AG10803 (cell line): ENCODE measurements at places on chromosomes 3 and 15.

- DNase-seq: no peak
Observed at GRCh38 chr15:60893886-60894285, 335.2 kb downstream of the RORA start.

DNA sequence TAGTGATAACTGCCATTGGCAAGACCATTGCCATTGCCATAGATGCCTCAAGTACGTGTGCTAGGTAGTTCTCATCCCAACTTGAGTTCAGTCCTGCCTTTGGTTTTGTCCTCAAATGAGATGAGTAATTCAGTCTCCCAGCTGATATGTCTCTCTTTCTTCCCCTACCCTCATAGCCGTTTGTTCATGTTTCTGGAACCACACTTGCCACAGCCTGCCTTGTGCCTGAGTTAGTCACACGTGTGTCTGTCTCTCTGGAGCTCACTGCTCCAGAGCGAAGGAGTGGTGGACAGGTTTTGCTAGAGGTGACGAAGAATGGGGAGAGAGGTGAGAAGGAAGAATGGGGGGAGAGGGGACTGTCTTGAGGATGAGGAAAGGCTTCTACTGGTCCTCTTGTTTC, 88.0 kb upstream of the IGF1R start:
- DNase-seq: no peak

GRCh38 chr3:119318876-119319275, 24.7 kb downstream of the ARHGAP31 start:
- peak; percentile 94 for DNase-seq

DNA sequence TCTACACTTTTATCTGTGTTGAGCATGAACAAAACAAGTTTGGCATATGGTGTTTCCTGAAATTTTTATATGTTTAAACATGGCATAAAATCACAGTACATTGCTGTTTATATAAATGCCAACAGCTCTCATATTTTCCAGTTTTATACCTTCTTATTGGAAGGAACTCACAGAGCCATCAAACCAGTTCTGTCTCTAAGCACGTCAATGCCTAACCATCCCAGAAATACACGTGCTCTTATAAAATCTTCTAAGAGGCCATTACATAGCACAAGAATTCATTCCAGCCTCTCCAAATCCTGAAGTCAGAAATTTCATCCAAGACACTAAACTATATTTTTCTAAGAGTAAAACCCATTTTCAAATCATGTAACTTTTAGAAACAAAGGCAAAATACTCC, 20.8 kb downstream of the SLC9A9 start:
- no peak for DNase-seq

GRCh38 chr15:68201879-68202261, 3.3 kb downstream of the CALML4 start:
- DNase-seq: no peak

GRCh38 chr3:35649405-35649804, 10.1 kb downstream of the ARPP21 start:
- DNase-seq: no peak

GRCh38 chr3:67635257-67635656, 19.2 kb downstream of the SUCLG2 start:
- DNase-seq: peak; percentile 70

DNA sequence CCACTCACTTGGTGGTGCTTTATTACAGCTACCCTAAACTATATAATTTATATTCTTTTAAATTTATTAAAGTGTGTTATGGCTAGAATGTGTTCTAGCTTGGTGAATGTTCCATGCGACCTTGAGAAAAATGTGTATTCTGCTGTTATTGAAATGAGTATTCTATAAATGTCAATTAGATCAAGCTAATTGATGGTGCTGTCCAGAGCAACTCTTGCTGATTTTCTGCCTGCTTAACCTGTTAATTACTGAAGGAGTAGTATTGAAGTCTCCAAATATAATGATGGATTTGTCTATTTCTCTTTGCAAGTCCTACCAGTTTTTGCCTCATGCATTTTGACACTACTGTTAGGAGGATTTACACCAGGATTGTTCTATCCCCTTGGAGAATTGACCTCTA, 3.2 kb upstream of the TEX9 start:
- no peak for DNase-seq

DNA sequence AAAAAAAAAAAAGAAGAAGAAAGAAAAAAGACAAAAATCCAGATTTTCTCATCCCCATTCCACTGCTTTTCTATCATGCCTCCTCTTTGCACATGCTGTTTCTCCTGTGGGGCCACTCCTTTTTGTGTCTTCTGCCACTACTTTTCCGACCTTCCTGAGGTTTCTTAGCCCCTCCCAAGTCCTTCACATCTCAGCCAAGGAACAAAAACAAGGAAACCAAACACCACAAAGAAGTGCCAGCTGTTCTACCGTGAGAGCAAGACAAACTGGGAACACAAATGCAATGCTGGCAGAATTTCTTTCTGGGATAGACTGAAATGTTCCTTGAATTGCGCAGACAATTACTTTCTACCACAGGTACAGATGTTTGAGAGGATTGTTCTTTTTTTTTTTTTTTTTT, 83.2 kb downstream of the MB21D2 start:
- DNase-seq: peak; percentile 55

DNA sequence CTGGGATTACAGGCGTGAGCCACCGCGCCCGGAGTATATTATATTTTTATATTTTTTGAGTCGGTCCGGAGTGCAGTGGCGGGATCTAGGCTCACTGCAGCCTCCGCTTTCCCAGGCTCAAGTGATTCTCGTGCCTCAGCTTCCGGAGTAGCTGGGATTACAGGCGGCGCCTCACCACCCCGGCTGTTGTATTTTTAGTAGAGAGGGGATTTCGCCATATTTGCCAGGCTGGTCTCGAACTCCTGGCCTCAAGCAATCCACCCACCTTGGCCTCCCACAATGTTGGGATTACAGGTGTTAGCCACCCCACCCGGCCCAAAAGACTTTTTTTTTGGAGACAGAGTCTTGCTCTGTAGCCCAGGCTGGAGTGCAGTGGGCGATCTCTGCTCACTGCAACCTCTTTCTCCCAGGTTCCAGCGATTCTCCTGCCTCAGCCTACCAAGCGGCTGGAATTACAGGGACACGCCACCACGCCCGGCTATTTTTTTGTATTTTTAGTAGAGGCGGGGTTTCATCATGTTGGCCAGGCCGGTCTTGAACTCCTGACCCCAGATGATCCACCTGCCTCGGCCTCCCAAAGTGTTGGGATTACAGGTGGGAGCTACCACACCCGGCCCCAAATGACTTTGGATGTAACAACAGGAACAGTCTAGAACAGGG, 1.0 kb downstream of the ZNF589 start:
- no peak for DNase-seq

- DNase-seq: no peak
Observed at GRCh38 chr3:149983628-149984027, 12.9 kb upstream of the PFN2 start.

GRCh38 chr3:46501702-46502101, 3.9 kb downstream of the RTP3 start:
- peak; percentile 71 for DNase-seq

DNA sequence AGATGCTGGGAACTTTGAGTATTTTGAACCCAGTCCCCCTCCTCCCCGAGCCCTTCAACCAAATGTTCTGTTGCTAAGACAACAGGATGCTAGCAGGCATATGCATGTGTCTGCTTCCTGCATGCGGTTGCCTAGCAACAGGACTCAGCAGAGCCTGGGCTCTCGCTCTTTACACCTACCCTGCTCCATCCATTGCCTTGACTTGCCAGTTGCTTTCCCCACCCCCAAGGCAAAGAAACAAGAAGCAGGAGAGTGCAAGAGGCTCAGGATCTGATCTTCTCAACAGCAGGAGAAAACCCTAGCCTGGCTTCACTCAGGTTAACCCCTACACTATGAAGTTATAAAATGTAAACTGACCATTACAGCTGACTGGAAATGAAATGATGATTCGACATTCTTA, 393.0 kb downstream of the IGSF11 start:
- DNase-seq: no peak

- DNase-seq: no peak
Observed at GRCh38 chr3:154775821-154776548, 304.1 kb upstream of the MME start.

- no peak for DNase-seq
Observed at GRCh38 chr15:38441130-38441519, 12.8 kb upstream of the FAM98B start.

DNA sequence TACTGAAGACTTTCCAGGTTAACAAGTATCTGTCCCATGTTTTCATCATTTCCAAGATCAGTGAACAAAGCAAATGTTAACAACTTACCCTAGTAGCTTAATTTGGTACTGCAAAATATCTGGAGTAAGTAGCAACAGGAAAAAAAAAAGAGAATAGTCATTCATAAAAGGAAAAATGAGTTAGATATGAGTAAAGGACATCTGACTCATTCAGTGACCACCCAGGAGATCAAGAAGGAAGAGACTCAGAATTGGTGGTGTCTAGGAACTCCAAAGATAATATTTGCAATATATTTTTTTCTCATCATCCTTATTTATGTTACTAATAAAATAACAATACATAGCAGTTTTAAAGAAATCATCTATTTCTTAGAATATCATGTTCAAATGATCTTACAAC, 253.8 kb upstream of the COL8A1 start:
- no peak for DNase-seq

DNA sequence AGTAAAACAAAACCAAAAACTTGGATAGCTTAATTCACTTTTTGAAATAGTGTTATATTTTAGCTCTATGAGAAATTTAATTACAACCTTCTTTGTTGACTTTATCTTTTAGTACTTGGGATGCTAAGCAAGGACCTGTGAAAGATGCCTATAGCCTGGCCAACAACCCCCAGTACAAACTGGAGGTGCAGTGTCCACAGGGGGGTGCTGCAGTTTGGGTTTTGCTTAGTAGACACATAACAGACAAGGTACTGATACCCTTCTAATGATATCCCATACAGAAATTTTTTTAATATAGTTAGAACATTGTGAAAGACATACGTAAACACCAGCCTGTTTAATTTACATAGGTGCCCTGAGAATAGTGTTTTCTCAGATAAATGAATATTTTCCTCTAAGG, 35.3 kb downstream of the CAPN7 start:
- peak; percentile 6 for DNase-seq

DNA sequence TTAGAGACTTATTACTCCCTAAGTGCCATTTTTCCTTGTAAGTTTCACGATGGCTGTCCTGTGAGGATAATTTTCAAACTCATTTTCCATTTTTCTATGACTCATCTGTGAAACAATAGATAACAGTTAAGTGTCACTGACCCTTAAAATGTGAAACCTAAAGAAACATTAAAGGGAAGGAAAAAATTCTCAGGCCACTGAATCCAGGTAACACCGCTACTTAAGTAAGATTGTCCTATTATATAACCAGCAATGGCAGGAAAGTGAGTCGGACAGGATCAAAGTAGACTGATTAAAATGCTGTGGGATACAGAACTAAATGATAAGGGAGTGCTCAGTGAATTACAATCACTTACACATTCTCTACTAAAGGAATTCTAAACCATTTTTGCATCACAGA, 12.4 kb downstream of the PLD1 start:
- no peak for DNase-seq

- no peak for DNase-seq
Observed at GRCh38 chr3:155334914-155335723, 41.6 kb upstream of the STRIT1 start.

GRCh38 chr15:28111543-28111942, 12.4 kb upstream of the OCA2 start:
- DNase-seq: no peak

- no peak for DNase-seq
Observed at GRCh38 chr3:622314-622713, 425.8 kb downstream of the CHL1 start.

DNA sequence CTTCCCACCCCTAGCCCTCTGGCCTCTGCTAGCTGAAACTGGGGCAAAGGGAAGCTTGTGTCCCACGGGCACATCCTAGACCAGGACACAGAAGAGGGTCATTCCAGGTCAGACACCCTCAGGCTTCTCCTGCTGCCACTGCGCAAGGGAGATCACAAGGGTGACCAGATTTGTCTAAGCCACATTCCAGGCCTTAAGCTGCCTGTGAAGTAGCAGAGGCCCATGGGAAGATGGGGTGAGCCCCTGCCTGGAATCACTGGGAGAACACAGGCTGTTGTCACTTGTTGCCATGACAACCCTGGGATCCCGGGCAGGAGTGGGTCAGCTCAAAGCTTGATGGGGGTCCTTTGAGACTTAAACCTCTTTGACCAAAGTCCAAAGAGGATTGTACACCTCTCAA, 10.8 kb downstream of the STRA6 start:
- no peak for DNase-seq

DNA sequence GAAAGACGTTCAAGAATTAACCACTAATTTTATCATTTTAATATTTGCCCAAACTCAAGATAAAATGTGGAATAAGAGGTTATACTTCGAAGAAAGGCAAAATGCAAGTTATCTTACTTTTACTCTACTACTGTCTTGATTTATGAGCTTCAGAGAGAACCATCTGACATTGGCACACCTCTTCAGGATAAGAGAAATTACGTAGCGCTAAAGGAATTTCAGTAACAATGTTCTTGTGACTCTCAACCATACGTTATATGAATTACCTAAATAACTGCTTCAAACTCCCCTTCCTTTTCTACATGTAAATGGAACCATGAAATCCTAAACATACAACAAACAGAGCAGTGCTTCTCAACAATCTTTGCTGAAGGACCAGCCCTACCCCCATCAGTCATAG, 96.8 kb downstream of the ZNF385D start:
- DNase-seq: no peak

DNA sequence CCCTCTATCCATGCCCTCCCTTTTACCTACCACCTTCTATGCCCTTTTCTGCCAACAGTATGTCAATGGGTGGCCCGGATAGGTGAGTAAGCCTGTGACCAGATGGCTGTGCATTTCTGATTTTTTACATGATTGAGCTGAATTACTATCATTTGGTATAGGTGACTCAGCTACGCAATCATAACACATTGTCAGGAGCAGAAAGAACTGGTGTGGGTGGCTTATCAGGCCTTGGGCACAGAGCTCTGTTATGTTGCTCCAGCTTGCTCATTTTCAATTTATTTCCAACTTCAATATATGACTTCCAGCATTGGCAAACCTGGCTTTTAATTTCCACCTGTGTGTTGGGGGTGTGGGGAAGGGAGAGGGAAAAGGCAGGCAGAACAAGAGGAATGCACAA, 86.6 kb upstream of the AGBL1 start:
- no peak for DNase-seq

- DNase-seq: peak; percentile 3
Observed at GRCh38 chr3:25713341-25713985, 48.8 kb upstream of the TOP2B start.

DNA sequence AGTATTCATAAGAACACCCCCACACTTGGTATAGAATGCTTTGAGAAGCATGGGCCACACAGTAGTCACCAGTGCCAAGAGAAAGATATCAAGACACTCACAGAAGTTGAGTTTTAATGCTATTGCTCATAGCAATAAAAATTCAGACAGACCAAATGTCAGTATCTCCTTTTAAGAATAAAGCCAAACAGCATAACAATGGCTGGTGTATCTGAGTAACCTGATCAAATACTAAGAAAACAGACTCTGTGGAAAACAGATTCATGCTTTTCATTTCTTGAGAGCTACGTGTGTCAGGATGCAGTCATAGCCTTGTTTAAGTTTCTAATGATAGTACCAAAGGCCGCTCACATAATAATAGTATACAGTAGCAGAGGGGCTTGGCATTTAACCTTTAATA, 778.5 kb downstream of the MECOM start:
- DNase-seq: peak; percentile 13

GRCh38 chr3:39750712-39751111, 58.7 kb upstream of the MYRIP start:
- DNase-seq: no peak

GRCh38 chr3:17810759-17811158, 68.3 kb upstream of the TBC1D5 start:
- peak; percentile 65 for DNase-seq
